ENCODE measurements at places on chromosomes 2 and 18.

- no peak for DNase-seq
Measured at GRCh38 chr2:10001586-10001985, 41.8 kb upstream of the KLF11 start.

- no peak for DNase-seq
Measured at GRCh38 chr2:45125232-45125631, 116.0 kb upstream of the SIX2 start.

- no peak for DNase-seq
Measured at GRCh38 chr2:18096836-18097405, 218.5 kb downstream of the KCNS3 start.

GRCh38 chr2:225010804-225011203, 31.5 kb downstream of the DOCK10 start:
- DNase-seq: no peak

GRCh38 chr18:57352271-57352701, at the start of gene ST8SIA3:
Gene ST8SIA3 (plus strand): TSS chr18:57352557. CDS start chr18:57352847, 290 bp downstream.
- no peak for DNase-seq

GRCh38 chr2:63840081-63840784, 1.5 kb upstream of the UGP2 start:
- peak; percentile 3 for DNase-seq

All from stimulated activated CD8-positive, alpha-beta memory T cell treated with anti-CD3 and anti-CD28 coated beads, Interleukin-7, amount 100 ng/mL, for 1 hour (primary cell).